ENCODE measurements at places on chromosomes 5 and 9. TPM values are rescaled to one million over a fixed set of nuclear protein-coding genes. Genes with fewer than 3 reads are reported as not detected.

GRCh38 chr5:172823840-172824362, 10.2 kb upstream of the ERGIC1 start:
- peak; percentile 16 for DNase-seq

Gene SUSD1
- 5.1 TPM for total RNA-seq

DNA sequence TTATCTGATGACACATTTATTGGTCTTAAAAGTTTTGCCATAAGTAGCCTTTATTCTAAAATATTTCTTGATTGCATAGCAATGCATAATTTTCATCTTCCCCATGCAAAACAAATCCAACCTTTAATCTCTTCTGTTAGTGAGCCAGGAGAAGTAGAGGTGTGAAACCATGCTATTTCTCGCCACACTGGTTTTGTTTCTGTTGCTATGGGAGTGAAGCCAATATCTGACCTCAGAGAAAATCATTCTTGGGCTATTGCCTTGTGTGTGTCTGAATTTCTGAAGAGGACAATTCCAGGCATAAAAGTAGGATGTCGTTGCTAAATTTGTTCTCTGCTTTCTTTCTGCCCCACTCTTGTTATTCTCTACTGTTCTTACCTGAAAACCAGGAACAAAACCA, 183.6 kb downstream of the PTTG1 start:
- no peak for DNase-seq

Gene GLDC
- total RNA-seq = 133 TPM

DNA sequence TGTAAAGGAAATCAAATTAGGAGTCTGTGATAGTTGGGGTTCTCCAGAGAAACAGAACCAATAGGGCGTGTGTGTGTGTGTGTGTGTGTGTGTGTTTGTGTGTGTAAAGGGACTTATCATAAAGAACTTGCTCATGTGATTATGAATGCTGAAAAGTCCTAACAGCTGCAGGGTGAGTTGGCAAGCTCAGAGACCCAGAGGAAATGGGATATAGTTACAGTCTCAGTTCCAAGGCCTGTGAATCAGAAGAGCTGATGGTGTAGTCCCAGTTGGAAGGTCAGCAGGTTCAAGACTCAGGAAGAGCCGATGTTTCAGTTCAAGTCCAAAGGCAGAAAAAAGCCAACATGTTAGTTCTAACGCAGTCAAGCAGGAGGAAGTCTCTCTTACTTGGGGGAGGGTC, 214.2 kb downstream of the ELAVL2 start:
- no peak for DNase-seq

DNA sequence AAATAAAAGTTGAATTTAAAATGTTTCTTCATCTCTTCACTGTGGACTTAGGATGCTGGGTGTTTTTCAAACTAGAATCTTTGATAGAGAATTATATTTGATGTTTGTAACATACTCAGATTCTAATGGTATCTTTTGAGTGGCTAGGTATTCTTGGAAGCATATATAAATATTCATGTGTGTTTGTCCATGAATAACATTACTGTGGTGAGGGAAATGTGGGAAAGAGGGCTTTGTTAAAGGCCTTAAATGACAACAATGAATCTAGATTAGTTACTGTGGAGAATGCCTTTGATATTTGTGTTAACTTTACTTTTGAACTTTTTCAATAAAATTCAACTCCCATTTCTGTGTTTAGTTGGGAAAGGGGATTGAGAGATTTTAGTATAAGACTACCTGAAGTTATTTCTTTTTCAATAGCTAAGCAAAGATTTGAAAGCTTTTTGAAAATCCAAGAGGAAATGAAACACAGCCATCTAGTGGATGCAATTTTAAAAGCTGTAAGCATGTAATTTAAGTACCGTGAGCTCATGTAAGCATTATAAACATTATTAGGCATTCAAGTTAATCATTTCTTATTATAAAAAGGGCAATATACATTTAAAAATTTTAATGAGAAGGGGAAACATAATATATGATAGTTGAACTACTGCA, 69.6 kb downstream of the CCDC171 start:
- peak; percentile 23 for DNase-seq

DNA sequence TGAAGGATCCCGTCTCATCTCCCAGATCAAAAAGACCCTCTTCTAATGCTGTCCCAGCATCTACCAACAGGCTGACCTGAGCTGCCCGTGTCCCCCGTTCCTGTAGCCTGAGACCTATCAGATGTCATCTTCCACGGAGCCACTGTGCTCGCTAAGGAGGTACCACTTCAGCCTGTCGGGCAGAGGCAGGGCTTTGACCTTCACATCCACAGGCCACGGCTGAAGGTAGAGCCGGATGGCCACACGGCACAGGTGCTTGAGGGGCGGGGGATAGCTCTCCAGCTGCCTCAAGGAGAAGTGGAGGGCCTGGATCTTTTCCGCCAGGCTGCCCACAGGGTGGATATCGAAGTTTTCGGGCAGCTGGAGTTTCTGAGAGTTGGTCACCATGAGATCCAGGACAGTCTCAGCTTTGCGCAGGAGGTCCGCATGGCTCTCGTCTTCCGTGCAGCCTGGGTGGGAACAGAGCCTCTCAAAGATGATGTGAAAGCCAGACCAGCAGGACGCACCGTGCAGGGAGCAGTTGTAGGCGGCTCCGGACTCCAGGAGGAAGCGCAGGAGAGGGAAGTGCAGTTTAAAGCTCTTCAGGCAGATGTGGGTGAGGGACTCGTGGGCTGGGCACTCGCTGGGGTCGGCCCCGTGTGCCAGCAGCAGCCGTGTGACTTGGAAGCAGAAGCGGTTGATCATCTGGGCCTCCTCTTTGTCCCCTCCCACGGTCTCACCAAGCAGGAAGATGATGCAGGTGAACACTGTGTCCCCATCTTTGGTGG, 4.1 kb downstream of the ASB6 start:
- no peak for DNase-seq

Gene DMRT3
- total RNA-seq = not detected

Gene GFRA3
- 1.1 TPM for total RNA-seq

GRCh38 chr5:40667161-40667663, 12.5 kb upstream of the PTGER4 start:
- no peak for DNase-seq

- peak; percentile 94 for DNase-seq
Observed at GRCh38 chr5:17216176-17216973, 1.1 kb upstream of the BASP1 start.

DNA sequence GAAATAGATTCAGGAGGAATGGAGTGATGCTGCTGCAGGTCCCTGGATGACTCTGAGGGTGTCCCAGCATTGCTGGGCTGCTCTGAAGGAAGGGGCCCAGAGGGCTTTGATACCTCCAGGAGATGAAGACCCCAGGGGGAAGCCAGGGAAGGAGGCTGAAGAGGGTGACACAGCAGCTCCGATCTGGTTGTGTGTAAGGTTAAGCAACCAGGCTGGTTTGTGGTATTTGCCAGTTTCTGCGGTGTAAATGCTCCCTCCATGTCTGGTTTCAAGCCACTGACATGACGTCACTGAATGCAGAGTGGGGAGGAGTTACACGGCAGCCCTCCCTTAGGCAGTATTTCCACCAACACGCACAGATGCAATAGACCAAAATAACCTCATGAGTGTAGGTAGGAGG, 40.0 kb upstream of the ORM1 start:
- no peak for DNase-seq

- peak; percentile 92 for DNase-seq
Observed at GRCh38 chr9:129584136-129584535, 36.8 kb downstream of the C9orf50 start.

- no peak for DNase-seq
Observed at GRCh38 chr9:124758691-124759090, 12.4 kb downstream of the NR6A1 start.

DNA sequence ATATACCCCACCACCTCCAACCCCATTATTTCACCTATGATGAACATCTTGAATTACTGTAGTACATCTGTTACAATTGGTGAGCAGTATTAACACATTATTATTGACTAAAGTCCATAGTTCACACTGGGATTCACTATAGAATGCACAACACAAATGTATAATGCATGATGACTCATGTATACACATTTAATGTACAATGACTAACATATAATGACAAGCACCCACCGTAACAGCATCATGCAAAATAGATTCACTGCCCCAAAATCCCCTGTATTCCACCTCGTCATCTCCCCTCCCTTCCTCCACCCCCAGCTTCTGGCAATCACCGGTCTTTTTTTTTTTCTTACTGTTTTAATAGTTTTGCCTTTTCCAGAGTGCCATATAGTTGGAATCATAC, 47.1 kb upstream of the NEK6 start:
- DNase-seq = no peak

Gene RGMB
- total RNA-seq = 34.3 TPM

DNA sequence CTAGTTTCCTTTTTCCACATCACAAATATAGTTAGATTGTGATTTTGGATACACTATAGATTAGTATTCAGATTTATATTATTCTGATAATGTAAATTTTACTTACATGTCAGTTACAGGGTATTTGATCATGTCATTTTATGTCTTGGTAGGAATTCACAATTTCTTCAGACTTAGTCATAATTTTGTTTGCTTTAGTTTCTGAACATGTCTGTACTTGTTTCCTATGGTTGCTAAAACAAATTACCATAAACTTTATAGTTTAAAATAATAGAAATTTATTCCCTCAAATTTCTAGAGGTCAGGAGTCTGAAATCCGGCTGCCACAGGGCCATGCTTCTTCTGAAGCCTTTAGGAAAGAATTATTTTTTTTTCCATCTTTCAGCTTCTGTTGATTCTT, 1817.2 kb upstream of the CDH9 start:
- DNase-seq = no peak

DNA sequence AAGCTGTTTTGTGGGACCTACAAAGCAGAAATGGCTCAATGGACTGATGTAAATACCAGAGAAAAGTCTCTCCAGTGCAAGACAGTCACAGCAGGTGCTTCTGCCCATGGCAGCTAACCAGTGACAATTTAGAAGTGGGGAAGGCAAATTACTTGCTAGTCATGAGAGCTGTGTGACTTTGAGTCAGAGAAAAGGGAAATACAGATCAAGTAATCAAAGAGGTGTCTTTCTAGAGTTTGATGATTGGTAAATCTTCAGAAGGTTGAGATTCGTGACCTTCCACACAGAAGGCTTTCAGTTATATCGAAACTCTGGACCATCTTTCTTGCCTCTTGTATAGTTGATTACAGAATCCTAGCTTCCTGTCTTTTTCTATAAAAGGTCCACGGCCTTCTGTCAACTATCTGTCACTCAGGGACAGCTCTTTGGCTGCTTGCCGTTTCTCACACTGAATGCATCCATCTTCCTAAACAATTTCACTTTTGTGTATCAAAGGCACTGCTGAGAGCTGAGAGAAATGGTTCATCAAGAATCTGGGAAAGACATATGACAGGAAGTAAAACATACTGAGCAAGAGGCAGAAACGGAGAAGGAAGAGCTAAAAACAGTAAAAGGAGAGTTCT, 993.9 kb upstream of the ACO1 start:
- DNase-seq = no peak

All from GM23338 (cell line).